ENCODE measurements at places on chromosomes 12 and 14.

- no peak for DNase-seq
Measured at GRCh38 chr12:112933129-112933505, 5.2 kb upstream of the OAS3 start.

DNA sequence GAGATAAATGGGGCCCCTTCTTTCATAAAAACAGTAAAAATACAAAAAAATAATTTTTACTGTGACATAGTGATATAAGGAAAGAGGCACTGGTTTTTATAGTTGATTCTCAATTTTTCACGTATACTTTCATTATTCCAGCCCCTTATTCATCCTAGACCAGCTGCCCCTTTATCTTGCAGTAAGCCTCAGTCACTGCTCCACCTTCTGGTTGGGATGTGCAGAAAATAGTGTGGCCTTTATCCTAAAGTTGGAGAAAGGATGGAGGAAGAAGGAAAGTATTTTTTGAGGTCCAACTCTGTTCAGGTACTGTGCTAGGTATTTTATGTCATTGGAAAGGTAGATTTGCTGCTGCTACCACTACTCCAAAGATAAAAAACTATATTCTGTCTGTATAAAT lies 172.7 kb downstream of the ANO6 start:
- DNase-seq = no peak

- no peak for DNase-seq
Measured at GRCh38 chr14:42490536-42490935, 883.9 kb downstream of the LRFN5 start.

DNA sequence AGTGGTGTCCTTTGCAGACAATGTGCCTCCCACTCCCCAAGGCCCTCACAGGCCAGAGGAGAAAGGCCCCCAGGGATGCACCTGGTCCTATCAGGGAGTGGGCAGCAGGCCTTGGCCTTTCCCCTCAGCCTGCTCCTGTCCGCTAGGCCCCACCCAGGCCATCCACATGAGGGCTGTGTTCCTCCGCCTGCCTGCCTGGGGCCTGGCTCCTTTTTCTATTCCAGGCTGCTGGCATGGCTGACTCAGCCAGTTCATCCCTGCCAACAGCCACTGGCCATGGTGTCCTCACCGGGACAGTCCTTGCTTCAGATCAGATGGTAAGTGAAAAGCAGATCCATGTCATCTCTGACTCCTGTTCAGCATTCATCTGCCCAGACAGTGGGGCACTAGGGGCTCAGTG lies 13.4 kb downstream of the ISM2 start:
- no peak for DNase-seq

- no peak for DNase-seq
Measured at GRCh38 chr12:1922075-1922709, 3.7 kb upstream of the CACNA2D4 start.

GRCh38 chr12:71472441-71472911 lies 32.9 kb downstream of the LGR5 start:
- no peak for DNase-seq

DNA sequence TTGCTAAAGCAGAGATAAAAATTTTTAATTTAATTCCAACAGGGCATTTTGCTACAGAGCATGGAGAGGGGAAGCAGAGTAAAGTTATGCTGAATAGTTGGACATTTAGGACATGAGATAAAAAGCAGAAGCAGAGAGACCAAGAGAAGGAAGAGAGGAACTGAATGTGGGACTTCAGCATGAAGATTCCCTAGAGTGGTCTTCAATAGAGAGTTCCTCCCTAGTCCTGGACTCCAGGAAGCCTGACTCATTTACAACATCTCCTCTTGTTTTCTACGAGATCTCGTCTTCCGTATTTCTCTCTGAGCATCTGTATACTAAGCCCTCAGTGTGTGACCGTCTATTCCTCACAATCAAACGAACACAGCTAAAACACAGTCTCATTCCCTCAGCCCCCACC lies 35.2 kb upstream of the IFT81 start:
- no peak for DNase-seq

DNA sequence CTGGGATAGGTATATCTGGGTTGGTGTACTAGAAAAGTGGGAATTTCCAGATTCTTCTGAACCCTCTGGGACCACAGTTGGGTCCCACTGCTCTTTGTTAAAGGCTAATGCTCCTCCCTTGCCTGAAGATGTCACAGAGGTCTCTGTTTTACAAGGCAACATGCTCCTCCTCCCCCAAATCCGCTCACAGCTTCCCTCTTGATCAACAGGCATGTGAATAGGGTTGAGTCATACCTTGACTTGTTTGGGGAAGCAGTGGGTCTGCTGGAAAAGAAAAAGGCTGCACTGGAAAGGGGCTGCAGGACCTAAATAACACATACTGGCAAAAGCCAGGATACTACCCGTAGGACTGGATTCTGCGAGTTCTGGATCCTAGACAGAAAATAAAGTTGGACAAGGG lies 165.4 kb upstream of the TMEM260 start:
- DNase-seq = no peak

DNA sequence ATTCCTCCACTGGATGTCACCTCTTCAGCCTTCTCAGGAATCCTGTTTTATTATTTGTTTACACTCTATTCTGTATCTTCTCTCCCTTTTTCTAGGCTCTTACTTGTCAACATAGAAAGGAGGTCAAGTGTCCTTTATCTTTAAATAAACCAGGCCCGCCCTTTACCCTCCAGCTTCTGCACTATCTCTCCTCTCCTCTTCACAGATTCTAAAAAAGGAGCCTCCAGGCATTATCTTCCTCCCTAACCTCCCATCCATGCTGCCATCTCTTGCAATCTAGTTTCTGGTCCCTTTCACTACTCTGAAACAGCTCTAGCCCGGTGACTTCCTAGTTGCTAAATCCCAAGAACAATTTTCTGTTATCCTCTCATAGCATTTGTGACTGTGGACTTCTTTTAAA lies 24.1 kb upstream of the ARID2 start:
- no peak for DNase-seq

- no peak for DNase-seq
Measured at GRCh38 chr12:4112734-4113325, 160.7 kb upstream of the CCND2 start.

DNA sequence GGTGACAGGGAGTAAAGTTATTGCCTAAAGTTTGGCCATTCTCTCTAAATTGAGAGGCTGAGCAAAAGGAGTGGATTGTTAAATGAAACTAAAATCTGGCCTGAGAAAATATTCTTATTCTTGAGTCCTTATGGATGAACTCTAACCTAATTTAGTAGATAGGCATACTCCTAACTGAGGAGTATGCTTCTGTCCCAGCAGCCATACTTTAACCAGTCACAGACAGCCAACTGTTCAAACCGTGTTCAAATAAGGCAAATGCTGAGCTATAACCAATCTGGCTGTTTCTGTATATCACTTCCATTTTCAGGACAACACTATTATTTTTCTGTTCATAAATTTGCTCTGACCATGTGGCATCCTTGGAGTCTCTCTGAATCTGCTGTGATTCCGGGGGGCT lies 75.9 kb upstream of the RERGL start:
- no peak for DNase-seq

DNA sequence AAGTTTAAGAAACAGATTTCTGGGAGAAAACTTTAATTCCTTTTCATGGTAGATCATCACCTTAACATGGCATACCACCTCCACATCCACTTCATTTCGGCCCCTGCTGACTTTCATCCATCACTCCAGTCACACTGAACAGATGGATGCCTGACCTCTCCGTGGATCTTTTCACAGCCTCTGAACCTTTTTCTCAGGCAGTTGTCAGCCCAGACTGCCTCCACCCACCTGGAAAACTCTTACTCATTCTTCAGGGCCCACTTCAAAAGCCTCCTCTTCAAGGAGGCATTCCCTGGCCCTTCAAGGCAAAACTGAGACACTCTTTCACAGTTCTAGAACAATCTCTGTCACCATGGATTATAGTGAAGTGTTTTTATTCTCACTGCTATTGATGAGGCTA lies 52.9 kb downstream of the GXYLT1 start:
- no peak for DNase-seq

DNA sequence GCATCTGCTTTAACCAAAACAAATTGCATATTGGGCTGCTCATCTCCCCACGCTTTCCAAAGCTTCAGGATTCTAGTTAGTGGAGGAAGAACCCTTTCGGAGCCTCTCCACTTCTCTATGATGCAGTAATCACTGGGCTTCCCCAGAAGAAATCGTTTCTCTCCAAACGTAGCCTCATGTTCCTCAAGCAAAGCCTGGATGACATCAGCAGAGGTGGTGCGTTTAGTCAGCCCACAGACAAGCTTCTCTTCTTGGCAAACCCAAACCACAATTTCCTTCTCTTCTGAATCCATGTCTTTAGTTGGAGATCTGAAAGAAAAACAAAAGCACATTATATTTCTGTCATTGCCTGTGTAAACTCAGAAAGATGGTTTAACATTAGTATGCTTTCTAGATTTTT lies 30.6 kb downstream of the RASSF9 start:
- DNase-seq = no peak

GRCh38 chr12:122882908-122883558 lies 12.9 kb downstream of the VPS37B start:
- DNase-seq = no peak

DNA sequence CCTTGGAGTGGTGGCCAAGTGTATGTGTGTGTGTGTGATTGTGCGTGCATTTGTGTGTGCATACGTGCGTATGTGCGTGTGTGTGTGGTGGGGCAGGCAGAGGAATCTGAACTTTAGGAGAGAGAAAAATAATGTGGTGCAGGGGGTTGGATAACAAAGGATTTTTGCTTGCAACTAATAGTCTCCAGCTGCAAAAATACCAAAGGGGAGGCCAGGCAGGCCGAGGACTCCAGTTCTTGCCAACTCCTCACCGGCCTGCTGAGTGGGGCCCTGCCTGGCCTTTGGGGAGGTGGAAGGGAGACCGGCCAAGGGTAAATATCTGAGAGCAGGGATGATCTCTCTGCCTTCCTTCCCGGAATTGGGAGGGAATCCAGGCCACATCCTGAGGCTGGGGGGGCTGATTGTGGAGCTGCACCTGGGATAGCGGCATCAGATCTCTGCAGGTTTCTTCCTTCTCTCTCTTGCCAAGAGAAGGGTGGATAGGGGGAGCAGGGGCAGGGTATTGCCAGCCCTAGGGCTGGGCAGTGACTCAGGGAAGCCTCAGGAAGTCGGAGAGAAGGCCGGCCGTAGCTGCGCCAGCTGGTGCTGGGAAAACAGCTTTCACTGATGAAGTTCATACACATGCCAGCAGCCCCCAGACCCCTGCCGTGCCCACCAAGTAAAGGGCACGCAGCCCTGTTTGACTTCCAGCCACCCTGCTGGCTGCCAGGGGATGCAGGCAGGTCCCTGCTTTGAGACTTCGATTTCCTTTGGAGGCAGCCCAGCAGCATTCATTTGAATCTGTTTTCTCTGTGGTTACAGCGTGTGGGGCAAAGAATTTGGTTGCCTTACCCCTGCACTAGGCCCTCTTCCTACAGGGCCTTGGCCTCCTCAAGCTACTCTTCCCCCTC lies 4.6 kb upstream of the LRP1-AS start:
- no peak for DNase-seq

DNA sequence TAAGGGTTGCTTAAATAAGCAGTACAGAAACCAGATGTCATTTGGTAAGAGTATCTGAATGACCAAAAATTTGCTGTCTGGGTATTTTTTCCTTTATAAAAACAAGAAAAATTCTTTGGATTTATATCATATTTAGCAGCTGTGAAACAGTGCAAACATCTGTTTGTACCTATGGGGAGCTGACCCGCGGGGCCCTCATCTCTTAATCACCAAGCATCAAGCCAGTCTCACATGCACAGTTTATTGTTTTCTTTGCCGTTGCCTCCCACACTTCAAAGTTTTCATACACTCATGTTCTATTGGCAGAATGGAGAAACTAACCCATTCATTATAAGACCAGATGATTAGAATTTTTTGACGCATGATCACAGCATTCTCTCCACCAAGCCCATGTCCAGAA lies 142.2 kb downstream of the BMP4 start:
- no peak for DNase-seq

GRCh38 chr12:92403210-92404175 lies 257.8 kb upstream of the BTG1 start:
- peak; percentile 63 for DNase-seq

GRCh38 chr12:57135527-57136326 lies 7.4 kb downstream of the LRP1 start:
- DNase-seq = no peak

DNA sequence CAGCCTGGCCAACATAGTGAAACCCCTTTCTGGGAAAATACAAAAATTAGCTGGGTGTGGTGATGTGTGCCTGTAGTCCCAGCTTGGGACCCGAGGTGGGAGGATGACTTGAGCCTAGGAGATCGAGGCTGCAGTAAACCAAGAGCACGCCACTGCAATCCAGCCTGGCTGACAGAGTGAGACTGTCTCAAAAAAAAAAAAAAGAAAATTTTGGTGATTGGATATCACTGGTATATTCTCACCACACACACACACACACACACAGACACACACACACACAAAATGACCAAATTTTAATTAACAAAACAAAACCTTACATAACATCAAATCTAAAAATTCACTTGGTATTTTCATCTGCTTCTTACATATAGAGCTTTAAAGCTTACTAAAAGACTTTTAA lies 3.4 kb upstream of the FAM177A1 start:
- DNase-seq = no peak

- DNase-seq = peak; percentile 46
Measured at GRCh38 chr12:88142610-88142991, 494 bp downstream of the TMTC3 start.

- peak; percentile 87 for DNase-seq
Measured at GRCh38 chr12:111434680-111435338, 29.1 kb downstream of the SH2B3 start.

DNA sequence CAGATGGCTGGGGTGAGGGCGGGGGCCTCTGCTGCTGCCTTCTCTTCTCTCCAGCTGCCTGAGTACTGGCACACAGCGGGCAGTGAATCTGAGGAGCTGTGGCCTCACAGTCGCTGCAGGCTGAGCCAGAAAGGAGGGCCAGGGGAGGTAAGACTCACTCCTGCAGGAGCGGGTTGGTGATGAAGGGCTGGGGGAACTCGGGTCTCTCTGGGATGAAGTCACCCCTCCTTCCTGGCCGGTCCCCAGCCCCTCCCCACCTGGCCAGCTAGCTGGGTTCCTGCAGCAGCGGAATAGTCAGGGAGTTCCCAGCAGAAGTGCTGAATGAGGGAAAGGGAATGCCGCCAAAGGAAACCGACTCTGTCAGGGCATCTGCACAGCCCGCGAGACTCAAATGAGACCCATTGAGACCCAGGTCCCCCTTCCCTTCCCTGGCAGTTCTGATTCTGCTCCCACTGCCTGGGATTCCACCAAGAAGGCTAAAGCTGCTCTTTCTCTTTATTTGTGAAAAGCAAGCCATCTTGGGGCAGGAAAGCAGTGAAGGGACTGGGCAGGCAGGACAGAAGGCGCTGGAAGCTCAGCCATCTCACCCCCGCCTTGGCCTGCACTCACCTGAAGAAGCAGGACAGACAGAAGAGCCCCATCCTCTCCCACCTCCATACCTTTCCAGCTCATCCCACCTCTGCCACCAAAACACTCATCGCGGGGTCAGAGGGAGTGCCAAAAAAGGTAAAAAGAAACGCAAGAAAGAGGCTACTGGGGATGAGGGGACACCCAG lies 5.3 kb downstream of the NGB start:
- no peak for DNase-seq

DNA sequence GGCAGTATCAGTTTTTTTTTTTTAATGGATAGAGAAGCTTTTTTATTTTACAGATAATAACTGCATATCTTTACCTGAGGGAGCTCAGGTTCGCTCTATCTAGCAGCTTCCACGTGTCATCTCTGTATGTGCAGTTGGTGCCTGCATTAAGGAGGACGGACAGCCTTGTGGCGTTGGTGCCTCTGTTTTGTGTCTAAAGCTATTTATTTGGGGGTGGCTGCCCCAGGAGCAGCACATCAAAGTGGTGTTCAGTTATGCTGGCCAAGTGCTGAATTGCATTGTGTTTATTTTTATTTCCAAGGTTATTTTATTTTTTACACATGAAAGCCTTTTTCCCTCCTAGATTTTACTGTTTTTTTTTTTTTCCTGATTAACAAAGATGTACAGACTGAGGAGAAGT lies 59.7 kb downstream of the RASSF3 start:
- no peak for DNase-seq

Measured in stimulated activated CD4-positive, alpha-beta T cell treated with anti-CD3 and anti-CD28 coated beads, Interleukin-15, amount 100 ng/mL, for 24 hours (primary cell).